ENCODE measurements at places on chromosomes 3 and 15. TPM values are rescaled to one million over a fixed set of nuclear protein-coding genes. Genes with fewer than 3 reads are reported as not detected.

- no peaks in the 10 kb centered on the region for H3K36me3 ChIP-seq
- no peak for DNase-seq
- peak overlapping the region; percentile 78 for H3K27ac ChIP-seq
- H3K4me3 ChIP-seq, result no peak overlapping the region
- peaks cover 28% of the 10 kb centered on the region for H3K4me1 ChIP-seq
Measured at GRCh38 chr3:186870421-186871201, 28.1 kb downstream of the ADIPOQ start.

DNA sequence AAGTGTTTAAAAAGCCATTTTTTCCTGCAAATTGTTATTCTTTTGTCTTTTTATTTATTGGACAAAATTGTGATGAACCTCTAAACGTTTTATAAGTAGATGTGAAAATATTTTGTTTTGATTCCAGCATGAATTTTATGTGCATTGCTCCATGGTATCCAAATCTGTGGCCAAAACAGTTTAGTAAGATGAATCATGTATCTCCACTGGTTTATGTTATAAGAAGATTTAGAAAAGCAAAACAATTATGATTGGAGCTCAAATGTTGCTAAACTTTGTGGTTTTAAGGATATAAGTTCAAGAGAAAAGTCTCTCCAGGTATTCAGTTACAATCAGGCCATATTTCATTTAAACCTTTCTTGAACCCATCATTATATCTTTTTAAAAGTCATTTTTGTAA is 80.9 kb downstream of the NECTIN3 start:
- H3K4me1 ChIP-seq, result no peaks in the 10 kb centered on the region
- no peaks in the 10 kb centered on the region for H3K27me3 ChIP-seq
- no peak overlapping the region for H3K4me3 ChIP-seq
- no peaks in the 10 kb centered on the region for H3K36me3 ChIP-seq
- no peak for DNase-seq
- no peak overlapping the region for H3K27ac ChIP-seq

GRCh38 chr3:66139415-66139814 is 81.4 kb upstream of the SLC25A26 start:
- H3K27ac ChIP-seq, result no peak overlapping the region
- no peak overlapping the region for H3K4me3 ChIP-seq

GRCh38 chr3:130786306-130786705 is 39.7 kb upstream of the PIK3R4 start:
- no peak for DNase-seq
- H3K27me3 ChIP-seq, result peaks cover 6% of the 10 kb centered on the region
- no peak overlapping the region for H3K27ac ChIP-seq
- H3K4me1 ChIP-seq, result no peaks in the 10 kb centered on the region
- H3K36me3 ChIP-seq, result no peaks in the 10 kb centered on the region

DNA sequence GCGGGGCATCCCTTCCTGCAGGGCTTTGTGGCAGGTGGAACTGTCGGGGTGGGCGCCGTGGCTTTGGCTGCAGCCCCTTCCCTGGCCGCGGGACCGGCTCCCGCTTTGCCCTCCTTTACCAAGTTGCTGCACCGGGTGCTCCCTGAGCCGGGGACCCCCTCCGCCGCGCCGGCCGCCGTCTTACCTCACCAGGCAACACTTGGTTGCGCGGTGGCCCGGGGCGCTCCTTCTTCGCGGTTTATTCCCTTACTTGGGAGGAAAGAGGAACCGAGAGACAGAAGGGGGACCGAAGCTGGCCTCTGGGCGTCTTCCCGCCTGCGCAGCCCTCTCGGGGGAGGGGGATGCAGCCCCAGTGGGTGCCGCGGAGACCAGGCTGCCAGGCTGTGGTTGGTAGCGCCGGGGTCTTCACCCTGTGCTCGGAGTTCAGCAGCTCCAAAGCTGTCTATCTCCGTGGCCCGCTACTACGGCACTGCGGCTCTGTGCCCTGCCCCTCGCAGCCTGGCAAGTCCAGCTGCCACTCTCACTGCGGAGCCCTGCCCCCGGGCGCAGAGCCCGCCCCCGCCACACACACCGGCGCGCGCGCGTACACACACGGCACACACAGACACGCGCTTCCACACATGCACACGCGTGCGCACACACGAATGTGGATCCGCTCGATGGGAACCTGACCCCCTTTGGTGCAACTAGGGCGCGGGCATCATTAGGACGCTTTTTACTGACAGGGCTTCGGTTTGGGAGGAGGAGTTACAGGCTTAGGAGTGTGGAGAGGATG is at the start of gene DGKG:
Gene DGKG, minus strand, starts transcription at position 473 of the 775 bp plus-strand sequence. CDS start 41,775 bp downstream, outside the sequence.
- H3K27ac ChIP-seq, result no peak within 1 kb of the TSS
- H3K36me3 ChIP-seq, result no peaks in the 10 kb centered on the region
- H3K4me3 ChIP-seq, result peak within 1 kb of the TSS; percentile 47
- H3K27me3 ChIP-seq, result peaks cover 56% of the 10 kb centered on the region
- H3K4me1 ChIP-seq, result peaks cover 8% of the 10 kb centered on the region
- peak; percentile 48 for DNase-seq

GRCh38 chr3:197149528-197149927 is 119.9 kb upstream of the MELTF start:
- no peaks in the 10 kb centered on the region for H3K27me3 ChIP-seq
- H3K27ac ChIP-seq, result no peak overlapping the region
- peaks cover 10% of the 10 kb centered on the region for H3K4me1 ChIP-seq
- H3K36me3 ChIP-seq, result peaks cover 16% of the 10 kb centered on the region

DNA sequence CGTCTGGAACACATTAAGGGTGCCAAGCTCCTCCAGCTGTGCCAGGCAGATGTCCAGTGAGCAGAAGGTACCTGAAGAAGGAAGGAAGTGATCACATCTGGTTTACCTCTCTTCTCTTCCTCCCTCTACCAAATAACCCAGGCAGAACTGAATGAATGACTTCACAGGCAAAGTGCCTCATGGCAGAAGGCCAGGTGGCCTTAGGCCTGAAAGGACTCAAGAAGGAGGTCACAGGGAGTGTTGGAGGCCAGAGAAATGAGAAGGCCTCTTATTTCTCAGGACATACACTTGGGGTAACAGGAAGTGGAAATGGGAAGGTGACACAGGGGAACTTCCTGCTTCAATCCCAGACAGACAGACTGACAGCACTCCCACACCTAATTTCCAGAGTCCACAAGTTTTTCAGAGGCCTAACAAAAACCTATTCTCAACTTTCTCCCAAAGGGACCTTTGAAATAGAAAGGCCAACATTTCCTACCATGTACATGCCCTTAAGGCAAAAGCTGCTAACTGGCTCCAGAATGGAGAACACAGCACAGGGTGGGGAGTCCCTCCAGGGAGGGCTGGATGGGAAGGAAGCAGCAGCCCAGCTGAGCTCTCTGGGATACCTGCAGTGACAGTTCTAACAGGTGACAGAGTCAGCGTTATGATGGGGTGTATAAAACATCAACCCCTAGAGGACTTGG is 17.6 kb upstream of the SIN3A start:
- no peak overlapping the region for H3K4me3 ChIP-seq
- H3K27ac ChIP-seq, result peak overlapping the region; percentile 53
- H3K27me3 ChIP-seq, result no peaks in the 10 kb centered on the region

- H3K27me3 ChIP-seq, result no peaks in the 10 kb centered on the region
- no peak overlapping the region for H3K4me3 ChIP-seq
- no peaks in the 10 kb centered on the region for H3K36me3 ChIP-seq
- H3K4me1 ChIP-seq, result no peaks in the 10 kb centered on the region
- H3K27ac ChIP-seq, result no peak overlapping the region
Measured at GRCh38 chr3:155031186-155031585, 48.9 kb upstream of the MME start.

DNA sequence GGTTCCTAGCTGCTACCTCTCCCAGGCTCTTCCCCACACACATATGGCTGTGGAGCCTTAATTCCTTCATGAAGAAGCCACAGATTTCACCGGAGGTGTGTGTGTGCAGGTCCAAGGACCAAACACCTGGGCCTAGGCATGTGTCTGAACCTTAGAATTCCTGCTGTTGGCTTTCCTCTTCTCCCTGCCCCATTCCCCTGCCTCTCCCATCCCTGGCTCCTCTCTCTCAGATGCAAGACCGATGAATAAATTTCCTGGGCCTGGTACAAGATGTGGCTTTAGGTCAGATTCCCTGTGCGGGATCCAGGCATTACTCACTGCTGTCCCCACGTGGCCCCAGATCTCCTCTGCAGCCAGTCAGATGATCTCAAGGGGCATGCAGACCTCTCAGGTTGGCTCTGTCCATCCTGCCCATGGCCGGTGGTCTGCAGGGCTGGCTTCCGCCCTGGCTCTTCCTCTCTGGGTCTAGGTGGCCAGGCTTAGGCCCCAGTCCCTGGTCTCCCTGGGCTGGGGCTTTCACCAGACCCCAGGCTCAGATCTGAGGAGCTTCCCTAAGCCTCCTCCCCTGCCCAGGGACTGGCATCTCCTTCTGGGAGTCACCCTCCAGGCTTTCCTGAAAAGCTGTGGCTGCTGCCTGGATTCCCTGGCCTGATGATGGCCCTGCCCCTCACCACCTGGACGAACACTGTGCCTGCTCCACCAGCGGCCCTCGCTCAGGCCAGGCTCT is 20.5 kb downstream of the CCR9 start:
- peaks cover 23% of the 10 kb centered on the region for H3K27me3 ChIP-seq
- DNase-seq, result no peak
- H3K36me3 ChIP-seq, result peaks cover 5% of the 10 kb centered on the region
- H3K27ac ChIP-seq, result no peak overlapping the region
- H3K4me1 ChIP-seq, result peaks cover 22% of the 10 kb centered on the region

DNA sequence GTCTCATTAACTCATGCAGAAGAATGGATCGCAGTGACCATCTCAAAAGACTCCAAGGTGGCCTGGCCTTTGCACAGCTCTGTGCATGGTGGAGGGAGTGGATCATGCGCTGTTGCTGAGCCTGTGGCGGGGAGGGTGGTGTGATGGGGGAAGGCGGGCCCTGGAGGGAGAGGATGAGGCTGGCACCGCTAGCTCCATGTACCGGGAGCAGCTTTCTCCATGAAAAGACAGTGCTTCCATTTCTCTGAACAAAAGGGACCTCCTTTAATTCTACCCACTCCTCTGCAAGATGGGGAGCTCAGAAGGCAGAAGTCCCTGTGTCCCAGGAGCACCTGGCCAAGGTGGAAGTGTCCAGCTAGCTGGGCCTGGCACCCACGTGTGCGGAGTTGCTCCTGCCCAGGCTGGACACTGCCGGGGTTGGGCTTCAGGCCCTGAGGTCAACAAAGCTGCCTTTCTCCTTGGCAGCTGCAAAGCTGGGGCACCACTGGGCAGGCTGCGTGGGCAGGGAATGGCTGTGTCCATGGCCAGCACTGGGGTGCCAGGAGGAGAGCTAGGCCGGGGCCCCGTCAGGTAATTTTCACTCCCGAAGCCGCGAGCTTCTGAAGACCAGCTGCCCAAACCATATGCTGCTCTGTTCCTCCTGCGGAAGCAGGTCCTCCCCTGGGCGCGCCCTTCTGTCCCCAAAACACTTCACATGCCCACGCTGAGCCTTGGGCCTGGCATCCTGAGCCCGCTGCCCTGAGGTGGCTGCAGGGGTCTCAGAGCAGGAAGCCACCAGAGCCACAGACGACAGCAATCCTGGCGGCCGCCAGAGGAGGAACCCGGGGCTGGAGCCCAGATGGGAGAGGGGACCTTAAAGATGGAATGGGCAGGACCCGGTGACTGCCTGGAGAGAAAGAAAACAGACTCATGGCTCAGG is 6.4 kb downstream of the MAP6D1 start:
- H3K36me3 ChIP-seq, result peaks cover 11% of the 10 kb centered on the region
- DNase-seq, result no peak
- peaks cover 4% of the 10 kb centered on the region for H3K4me1 ChIP-seq
- no peaks in the 10 kb centered on the region for H3K27me3 ChIP-seq
- no peak overlapping the region for H3K4me3 ChIP-seq

- H3K27me3 ChIP-seq, result peaks cover 28% of the 10 kb centered on the region
- H3K36me3 ChIP-seq, result no peaks in the 10 kb centered on the region
- peaks cover 6% of the 10 kb centered on the region for H3K4me1 ChIP-seq
Measured at GRCh38 chr3:179953993-179954870, 82.5 kb downstream of the PEX5L start.

DNA sequence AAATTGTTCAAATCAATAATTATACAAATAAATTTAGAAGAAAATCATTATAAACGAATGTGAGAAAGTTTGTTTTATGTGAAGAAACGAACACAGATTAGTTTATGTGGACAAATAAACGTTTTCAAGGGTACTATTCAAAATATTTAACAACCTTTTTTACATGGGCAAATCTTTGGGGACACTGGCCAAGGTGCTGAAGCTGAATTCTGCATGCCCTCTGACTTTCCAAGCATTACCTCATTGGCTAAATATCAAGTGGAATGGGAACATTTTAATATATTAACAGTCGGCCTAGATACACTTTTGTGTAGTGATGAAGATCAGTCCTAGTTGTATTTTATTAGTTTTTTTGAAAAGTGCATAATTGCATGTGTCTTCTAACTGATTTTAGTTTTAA is 636.4 kb upstream of the DPPA4 start:
- no peaks in the 10 kb centered on the region for H3K27me3 ChIP-seq
- no peak overlapping the region for H3K27ac ChIP-seq
- DNase-seq, result no peak
- H3K4me3 ChIP-seq, result no peak overlapping the region
- no peaks in the 10 kb centered on the region for H3K36me3 ChIP-seq

DNA sequence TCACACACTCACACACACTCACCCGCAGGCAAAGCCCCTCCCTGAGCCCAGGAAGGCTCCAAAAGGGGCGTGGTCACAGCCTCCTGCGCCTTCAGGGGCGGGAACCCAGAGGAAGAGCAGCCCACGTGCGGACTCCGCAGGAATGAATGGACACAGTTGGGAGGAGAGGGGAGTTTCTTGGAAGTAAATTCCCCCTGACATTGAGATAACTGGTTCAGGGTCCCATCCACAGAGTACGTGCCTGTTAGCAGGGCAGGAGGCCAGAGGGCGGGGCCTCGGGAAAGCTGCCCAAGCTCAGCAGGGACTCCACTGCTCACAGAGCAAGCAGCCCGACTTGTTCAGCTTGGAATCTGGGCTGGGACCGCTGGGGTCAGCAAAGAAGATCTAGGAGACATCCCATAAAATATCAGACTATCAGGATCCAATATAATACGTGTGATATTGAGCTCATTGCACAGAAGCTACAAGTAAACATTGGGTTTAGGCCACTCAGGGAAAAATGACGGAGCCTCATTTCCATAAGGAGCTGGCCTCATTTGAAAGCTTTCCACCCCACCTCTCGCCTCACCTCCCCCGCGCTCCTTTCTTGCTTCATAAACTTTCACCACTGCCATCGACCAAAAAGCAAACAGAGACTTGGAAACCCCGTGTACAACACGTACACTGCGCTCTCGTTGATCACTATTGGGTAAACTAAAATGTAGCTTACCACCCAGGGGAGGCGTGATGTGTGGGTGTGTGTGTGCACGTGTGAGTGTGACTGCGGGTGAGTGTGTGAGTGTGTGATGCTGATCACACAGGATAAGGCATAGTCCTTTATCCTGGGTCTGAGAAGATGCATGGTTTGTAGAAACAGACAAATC is 36.0 kb downstream of the TM2D3 start:
- peaks cover 4% of the 10 kb centered on the region for H3K36me3 ChIP-seq
- no peak overlapping the region for H3K4me3 ChIP-seq
- peak; percentile 42 for DNase-seq
- peaks cover 12% of the 10 kb centered on the region for H3K4me1 ChIP-seq

APOD gene
- not detected for total RNA-seq

OR4F6 gene
- total RNA-seq, result not detected

ROPN1B gene
- not detected for total RNA-seq

PTH1R gene
- not detected for total RNA-seq

LRRC15 gene
- total RNA-seq, result not detected

TMED3 gene
- 40.1 TPM for total RNA-seq

CFAP100 gene
- total RNA-seq, result not detected

BCL2A1 gene
- total RNA-seq, result 47.9 TPM

AP3S2 gene
- 20.3 TPM for total RNA-seq

ZNF774 gene
- total RNA-seq, result 1.4 TPM

C3orf20 gene
- total RNA-seq, result 0.20 TPM

ANXA2 gene
- 60.2 TPM for total RNA-seq

Measured in activated CD8-positive, alpha-beta T cell treated with anti-CD3 and anti-CD28 coated beads for 36 hours (primary cell).